Cerebellum (tissue), 4 donors: ENCODE measurements at places on chromosomes 7 and 10.

GRCh38 chr10:100969187-100970075, at the start of gene SEMA4G:
Gene SEMA4G, plus strand, starts transcription at chr10:100969504. Its CDS starts 3,409 bp downstream, at chr10:100972913.
- peak; percentile 66 for DNase-seq

GRCh38 chr10:60921633-60922032, 22.4 kb downstream of the RHOBTB1 start:
- DNase-seq: no peak

- DNase-seq: no peak
Measured at GRCh38 chr10:110655320-110655719, 11.2 kb downstream of the RBM20 start.

DNA sequence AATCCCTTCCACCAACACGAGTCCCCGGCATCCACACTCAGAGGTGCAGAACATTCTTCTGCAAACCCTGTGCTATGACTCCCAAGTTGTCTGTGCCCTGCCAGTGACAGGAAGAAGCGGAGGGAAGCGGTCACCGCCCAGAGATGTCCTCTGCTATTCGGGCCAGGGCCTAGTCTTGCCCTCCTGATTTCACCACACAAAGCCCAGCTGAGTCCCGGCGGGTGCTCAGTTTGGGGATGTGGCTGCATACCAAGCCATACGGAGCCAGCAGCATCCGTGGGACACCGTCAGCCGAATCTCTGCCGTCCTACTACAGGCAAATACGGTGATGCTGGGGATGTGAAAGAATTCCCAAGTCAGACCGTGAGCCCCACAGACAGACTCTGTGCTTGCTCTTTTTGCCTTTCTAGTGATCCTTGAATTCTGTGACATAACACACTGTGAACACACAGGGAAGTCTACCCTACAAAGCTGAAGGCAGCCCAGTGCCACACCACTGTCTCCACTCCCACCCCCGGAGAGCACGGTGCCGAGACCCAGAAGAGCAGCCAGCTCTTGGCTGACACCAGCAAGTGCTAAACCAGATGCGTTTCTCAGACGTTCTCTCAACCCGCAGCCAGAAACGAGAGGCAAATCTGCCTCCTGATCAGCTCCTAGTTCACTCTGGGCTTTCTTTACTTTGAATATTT, 2.0 kb downstream of the STK32C start:
- no peak for DNase-seq

- no peak for DNase-seq
Measured at GRCh38 chr7:151181011-151181431, 6.0 kb downstream of the ASB10 start.

DNA sequence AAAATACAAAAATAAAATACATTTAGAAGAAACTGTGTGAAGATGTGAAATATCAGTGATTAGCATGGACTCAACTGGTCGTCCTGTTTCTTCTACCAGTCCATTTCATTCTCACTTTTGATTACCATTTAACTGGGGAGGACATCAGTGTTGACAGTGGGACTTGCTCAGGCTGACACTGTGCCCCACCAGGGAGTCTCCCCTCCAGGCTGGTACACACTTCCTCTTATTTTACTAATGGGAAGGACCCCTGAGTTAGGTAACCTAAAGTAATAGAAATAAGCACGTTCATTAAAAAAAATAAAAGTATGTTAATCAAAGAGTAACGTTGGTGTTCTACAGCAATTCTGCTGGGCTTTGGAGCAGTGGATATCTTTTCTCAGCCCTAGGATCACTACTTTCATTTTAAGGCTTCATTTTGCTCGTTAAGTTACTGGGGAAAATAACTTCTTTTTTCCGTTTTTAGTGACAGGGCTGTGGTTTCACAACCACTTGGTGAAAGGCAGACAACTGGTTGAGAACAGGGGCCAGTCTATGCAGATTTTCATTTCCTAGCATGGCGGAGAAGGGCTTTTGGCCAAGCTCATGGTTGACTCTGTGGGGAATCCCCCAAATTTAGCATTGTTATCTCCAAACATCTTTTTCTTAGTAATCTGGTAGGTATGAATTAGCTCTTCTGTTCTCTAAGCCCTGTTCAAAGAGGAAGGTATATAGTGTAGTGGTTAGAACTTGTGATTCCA, 2.1 kb downstream of the SNX10 start:
- no peak for DNase-seq

DNA sequence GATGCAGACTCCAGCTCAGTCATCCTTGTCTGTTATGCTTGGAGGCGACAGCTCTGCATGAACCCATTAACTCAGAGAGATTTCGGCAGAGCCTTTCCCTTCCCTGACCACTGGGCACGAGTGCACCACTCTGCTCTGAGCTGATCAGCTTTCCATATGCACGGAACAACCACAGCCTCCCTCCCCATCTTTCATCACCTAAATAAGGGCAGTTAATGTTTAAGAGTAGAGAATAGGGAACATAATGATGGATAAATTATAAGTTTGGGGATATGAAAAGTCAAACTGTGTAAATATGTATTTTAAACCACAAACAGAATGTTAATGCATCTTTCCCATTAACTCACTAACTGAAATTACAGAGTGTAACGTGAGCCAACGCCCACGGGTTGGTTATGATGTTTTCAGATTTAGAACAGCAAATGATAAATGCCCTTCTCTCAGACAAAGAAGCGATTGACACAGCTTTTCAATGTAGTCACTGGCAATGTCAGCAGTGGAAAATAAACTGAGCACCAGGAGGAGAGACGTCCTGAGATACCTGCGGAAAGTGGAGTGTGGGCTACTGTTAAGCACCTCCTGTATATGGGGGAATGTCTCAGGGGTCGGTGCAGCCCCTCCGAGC, 658.2 kb downstream of the LRMDA start:
- no peak for DNase-seq

DNA sequence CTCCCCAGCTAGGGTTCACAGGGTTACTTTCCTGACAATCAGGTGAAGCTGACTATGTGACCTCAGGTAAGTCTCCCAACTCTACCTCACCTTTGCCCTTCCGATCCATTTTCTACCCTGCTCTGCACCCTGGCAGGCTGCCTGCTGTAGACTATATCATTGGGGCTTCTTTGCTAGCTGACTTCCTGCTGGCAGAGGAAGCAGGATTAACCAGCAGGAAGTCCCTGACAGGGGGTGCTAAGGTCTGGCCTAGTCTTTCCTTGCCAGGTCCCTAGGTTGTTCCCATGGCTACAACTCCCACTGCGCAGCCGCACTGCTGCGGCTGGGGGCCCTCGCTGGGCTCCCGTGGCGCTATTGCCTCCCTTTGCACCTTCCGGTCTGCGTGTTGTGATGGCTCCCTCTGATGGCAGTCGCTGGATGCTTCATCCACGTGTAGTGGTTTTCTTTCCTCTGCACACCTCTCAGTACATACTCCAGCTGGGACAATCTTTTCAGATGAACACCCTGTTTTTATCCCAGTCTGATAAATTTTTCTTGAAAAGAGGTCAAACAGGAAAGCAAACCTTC, 365.9 kb downstream of the REEP3 start:
- peak; percentile 51 for DNase-seq

DNA sequence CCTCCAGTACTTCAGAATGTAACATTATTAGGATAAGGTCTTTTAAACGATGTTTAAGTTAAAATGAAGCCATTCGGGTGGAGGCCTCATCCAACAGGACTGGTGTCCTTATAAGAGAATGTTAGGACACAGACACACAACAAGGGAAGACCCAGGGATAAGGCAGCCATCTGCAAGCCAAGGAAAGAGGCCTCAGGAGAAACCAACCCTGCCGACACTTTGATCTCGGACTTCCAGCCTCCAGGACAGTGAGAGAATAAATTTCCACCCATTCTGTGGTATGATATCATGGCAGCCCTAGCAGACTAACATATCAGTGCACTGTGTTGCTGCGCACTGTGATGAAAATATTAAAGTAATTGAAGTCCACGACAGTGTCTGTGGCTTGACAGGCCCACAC, 250.8 kb downstream of the COBL start:
- no peak for DNase-seq

DNA sequence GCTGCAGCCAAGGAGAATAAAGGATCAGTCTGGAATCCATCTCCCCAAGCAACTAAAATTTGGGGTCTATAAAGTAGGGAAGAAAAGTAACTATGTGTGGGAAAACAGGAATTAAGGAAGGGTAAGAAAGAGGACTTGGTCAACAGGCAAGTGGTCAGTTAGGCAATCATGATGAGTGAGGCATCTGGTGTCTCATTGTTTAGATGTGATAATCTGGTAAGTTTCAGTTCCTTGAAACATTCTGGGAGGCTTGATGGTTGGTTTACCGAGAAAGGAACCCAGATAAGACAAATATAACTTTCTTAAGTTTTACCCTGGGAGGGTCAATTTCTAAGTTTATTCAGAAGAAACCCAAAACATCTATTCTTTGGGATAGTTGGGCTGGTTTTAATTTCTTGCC, 22.3 kb downstream of the HYAL4 start:
- no peak for DNase-seq

GRCh38 chr10:103590744-103591291, 97.3 kb downstream of the NEURL1 start:
- DNase-seq: no peak

- DNase-seq: no peak
Measured at GRCh38 chr7:83672157-83672556, 23.2 kb upstream of the SEMA3E start.

- DNase-seq: no peak
Measured at GRCh38 chr10:63703740-63704345, 182.6 kb downstream of the REEP3 start.

- DNase-seq: peak; percentile 3
Measured at GRCh38 chr10:10092581-10092980, 925.1 kb upstream of the CELF2 start.

- DNase-seq: no peak
Measured at GRCh38 chr7:2076649-2077064, 156.1 kb downstream of the MAD1L1 start.

GRCh38 chr10:90964781-90965465, 44.0 kb upstream of the ANKRD1 start:
- DNase-seq: no peak

DNA sequence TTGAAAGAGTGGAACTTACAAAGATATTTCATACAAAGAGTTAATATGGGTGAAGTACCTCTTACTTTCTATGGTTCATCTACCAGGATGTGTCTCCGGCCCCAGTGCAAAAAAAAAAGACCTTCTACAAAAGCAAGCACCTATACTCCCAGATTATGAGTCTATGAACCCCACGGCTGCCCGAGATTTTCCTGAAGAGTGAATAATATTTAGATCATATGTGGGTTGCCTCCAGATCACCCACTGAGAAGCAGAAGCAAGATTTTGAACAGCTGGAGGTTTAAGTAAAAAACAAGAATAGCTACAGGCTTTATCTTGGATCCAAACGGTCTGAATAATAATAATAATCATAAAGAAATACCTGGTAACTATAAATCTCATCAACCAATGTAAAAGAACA, 207.7 kb downstream of the SKAP2 start:
- no peak for DNase-seq

DNA sequence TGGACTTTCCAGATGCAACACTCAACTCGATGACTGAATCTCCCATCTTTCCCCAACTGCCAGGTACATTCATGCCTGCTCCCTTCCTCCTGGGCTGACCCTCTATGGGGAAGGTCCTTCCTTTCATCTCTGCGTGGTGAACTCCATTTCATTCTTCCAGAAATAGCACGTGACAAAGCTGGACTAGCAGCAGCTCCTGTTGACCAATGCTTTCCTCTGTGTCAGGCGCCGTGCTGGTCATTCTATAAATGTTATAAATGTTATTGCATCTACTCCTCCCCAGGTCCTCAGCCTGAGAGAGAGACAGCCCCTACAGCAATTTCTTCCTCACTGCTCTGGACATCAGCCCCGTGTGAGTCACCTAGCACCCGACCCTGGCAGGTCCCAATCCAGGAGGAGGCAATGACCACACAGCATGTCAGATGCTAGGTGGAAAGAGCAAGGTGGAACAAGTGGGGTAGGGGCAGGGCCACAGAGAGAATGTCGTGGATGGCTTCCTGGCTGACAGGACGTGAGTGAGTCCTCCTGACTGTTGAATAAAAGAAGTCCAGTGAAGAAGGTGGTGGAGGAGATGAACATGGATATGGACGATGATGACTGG, 178.1 kb downstream of the ADAM12 start:
- DNase-seq: no peak

DNA sequence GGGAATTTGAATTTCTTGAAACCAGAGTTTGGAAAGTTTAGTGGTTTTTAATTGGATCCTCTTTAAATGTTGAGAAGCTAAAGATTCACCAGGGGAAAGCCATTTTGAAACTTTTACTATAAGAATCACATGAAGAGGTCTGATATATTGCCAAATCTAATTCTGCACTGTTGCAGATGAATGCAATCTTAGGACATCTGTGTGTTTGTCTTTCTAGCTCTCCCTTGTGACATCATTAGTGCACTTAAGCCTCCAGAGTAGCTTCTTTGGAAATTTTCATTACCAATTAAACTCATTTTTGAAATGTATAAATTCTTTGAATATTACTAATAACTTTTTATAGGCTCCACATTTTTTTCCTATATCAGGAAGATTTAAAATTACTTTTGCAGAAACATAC, 160.2 kb downstream of the BICC1 start:
- DNase-seq: no peak

DNA sequence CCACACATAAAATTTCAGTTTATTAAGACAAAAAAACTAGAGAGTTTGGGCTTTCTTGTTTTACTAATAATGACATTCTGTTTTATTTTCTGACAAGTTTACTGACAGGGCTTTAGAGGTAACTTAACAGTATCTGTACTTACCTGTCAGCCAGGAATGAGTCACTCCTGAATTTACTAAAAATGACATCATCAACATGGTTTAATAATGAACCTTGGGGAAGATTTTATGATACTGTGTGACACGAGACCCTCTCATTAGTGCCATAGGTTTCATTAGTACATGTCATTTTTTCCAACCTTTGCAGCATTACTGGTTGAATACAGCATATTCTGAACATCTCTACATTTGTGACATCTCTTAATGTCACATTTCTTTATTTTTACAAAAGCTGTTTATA, 131.1 kb downstream of the KCND2 start:
- DNase-seq: no peak

- DNase-seq: no peak
Measured at GRCh38 chr10:31353574-31353973, 34.6 kb downstream of the ZEB1 start.

DNA sequence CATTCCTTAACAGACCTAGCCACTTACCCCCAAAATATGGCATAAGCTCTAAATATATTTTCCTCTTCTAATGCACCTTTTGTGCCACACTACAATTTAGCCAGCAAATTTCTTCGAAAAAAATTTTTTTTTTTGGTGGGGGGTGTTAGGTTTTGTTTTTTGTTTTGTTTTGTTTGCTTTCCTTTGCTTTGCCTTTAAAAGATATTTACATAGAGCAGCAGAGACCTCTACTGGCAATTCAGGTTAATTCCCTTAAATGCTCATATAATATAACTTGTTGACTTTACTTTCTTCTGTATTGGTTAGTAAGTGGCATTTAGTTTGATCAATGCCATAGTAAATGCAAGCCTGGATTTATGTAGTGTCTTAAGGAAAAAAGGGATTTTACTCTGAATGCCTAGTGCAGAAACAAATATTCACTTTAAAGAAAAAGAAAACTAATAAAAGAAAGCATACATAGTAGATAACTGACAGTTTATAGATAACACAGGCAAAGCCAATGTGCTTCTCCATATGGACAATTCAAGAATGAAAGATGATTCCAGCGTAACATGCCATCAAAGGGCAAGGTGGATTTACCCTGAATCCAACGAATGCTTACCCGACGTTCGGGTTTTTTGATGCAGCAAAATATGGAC, 1250.6 kb downstream of the GATA3 start:
- no peak for DNase-seq
